Activated CD4-positive, alpha-beta memory T cell treated with anti-CD3 and anti-CD28 coated beads for 36 hours (primary cell): ENCODE measurements at places on chromosomes 6 and 20. TPM values are rescaled to one million over a fixed set of nuclear protein-coding genes. Genes with fewer than 3 reads are reported as not detected.

The GSTA1 gene
- total RNA-seq = not detected

The L3MBTL3 gene
- 7.4 TPM for total RNA-seq

- peaks cover 17% of the 10 kb centered on the region for H3K36me3 ChIP-seq
- peaks cover 6% of the 10 kb centered on the region for H3K27me3 ChIP-seq
- H3K4me3 ChIP-seq = no peak overlapping the region
- H3K4me1 ChIP-seq = peaks cover 26% of the 10 kb centered on the region
Observed at GRCh38 chr6:26202201-26202611, 115.0 kb downstream of the HFE start.

The ETV7 gene
- 5.9 TPM for total RNA-seq

DNA sequence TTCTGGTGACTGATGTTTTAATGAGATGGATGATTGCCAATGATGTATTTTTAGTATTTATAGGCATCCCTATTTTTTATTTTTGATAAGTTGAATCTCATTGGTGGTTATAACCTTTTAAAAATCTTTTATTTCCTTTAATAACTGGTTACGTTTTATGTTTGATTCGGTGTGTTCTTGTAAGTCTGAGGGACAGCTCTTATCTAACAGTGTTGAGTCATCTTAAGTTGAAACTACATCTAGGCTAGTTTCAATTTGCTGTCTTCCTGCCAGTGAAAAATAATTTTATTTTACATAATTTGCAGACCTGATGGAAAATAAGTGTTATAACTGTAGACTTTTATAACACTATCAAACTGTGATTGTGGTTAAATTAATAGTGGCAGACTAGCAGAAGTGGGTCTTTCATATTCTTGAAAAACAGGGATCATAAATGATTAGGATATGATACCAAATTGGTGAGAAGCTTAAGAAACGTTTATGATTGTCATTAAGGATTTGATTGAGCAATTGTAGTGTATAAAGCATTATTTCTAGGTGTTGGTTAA, 4.6 kb downstream of the AFDN start:
- DNase-seq = no peak
- no peaks in the 10 kb centered on the region for H3K36me3 ChIP-seq
- H3K4me3 ChIP-seq = peak overlapping the region; percentile 37
- peaks cover 47% of the 10 kb centered on the region for H3K27me3 ChIP-seq
- H3K4me1 ChIP-seq = peaks cover 52% of the 10 kb centered on the region

The PRL gene
- not detected for total RNA-seq

GRCh38 chr6:18468503-18468843, 81.3 kb downstream of the RNF144B start:
- H3K36me3 ChIP-seq = peaks cover 13% of the 10 kb centered on the region
- DNase-seq = no peak
- H3K27me3 ChIP-seq = no peaks in the 10 kb centered on the region
- H3K27ac ChIP-seq = no peak overlapping the region
- no peak overlapping the region for H3K4me3 ChIP-seq

DNA sequence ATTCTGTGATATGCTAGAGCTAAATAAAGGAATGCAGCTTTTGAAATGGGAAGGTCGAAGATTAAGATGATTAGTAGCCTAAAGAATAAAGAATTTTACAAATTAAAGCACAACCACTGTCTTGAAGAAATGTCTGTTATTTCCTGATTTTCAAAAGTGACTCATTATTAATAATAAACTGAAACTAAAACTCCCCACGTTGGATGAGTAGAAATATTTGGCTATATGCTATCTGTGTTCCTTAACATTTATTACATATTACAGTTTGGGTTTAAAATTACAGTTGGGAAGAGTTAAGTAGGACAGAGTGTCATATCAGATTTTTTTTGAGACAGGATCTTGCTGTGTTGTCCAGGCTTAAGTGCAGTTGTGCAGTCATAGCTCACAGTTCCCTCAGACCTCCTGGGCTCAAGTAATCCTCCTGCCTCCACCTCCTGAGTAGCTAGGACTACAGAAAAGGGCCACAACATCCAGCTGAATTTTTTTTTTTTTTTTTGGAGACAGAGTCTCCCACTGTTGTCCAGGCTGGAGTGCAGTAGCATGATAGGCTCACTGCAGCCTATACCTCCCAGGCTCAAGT, 47.1 kb downstream of the AKIRIN2 start:
- peaks cover 33% of the 10 kb centered on the region for H3K4me1 ChIP-seq
- no peak for DNase-seq
- H3K27me3 ChIP-seq = no peaks in the 10 kb centered on the region
- peaks cover 41% of the 10 kb centered on the region for H3K36me3 ChIP-seq

The C6orf58 gene
- not detected for total RNA-seq

The TGM3 gene
- not detected for total RNA-seq

- H3K4me3 ChIP-seq = no peak overlapping the region
- H3K27me3 ChIP-seq = no peaks in the 10 kb centered on the region
- no peak overlapping the region for H3K27ac ChIP-seq
- DNase-seq = no peak
- H3K4me1 ChIP-seq = no peaks in the 10 kb centered on the region
- no peaks in the 10 kb centered on the region for H3K36me3 ChIP-seq
Observed at GRCh38 chr6:56730663-56731529, 88.2 kb upstream of the DST start.

DNA sequence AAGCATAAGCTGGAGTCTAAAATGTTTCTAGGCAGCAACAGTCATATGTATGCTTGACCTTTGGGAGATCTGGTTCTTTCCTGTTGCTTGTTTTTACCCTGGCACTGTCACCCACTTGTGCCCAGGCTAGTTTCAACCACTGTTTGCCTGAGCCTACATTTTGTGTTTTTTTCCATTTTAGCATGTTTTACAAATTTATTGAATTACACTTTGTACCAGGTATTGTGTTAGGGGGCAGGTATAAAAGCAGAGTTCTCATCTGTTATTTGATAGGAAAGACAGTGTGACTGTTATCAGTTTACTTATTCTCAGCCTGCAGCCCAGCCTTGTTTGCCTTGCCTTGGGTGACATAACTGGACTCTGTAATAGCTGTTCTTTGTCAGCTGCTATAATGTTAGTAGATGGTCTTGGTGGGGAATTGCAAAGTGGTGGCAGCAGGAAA, 147.0 kb downstream of the CDKAL1 start:
- no peak for DNase-seq
- H3K4me1 ChIP-seq = peaks cover 18% of the 10 kb centered on the region
- H3K36me3 ChIP-seq = peaks cover 8% of the 10 kb centered on the region
- H3K27me3 ChIP-seq = no peaks in the 10 kb centered on the region

The DTD1 gene
- 49.2 TPM for total RNA-seq

GRCh38 chr20:25372584-25373336, 17.9 kb downstream of the ABHD12 start:
- no peak overlapping the region for H3K27ac ChIP-seq
- no peak overlapping the region for H3K4me3 ChIP-seq
- peak; percentile 34 for DNase-seq
- peaks cover 18% of the 10 kb centered on the region for H3K4me1 ChIP-seq

- no peaks in the 10 kb centered on the region for H3K27me3 ChIP-seq
- H3K27ac ChIP-seq = no peak overlapping the region
- no peaks in the 10 kb centered on the region for H3K36me3 ChIP-seq
- no peak for DNase-seq
- H3K4me1 ChIP-seq = no peaks in the 10 kb centered on the region
Observed at GRCh38 chr6:135265278-135265677, 84.2 kb downstream of the MYB start.

GRCh38 chr6:163837691-163838431, 423.3 kb downstream of the QKI start:
- H3K4me1 ChIP-seq = no peaks in the 10 kb centered on the region
- H3K27me3 ChIP-seq = peaks cover 5% of the 10 kb centered on the region
- no peak overlapping the region for H3K4me3 ChIP-seq
- no peaks in the 10 kb centered on the region for H3K36me3 ChIP-seq
- DNase-seq = no peak

DNA sequence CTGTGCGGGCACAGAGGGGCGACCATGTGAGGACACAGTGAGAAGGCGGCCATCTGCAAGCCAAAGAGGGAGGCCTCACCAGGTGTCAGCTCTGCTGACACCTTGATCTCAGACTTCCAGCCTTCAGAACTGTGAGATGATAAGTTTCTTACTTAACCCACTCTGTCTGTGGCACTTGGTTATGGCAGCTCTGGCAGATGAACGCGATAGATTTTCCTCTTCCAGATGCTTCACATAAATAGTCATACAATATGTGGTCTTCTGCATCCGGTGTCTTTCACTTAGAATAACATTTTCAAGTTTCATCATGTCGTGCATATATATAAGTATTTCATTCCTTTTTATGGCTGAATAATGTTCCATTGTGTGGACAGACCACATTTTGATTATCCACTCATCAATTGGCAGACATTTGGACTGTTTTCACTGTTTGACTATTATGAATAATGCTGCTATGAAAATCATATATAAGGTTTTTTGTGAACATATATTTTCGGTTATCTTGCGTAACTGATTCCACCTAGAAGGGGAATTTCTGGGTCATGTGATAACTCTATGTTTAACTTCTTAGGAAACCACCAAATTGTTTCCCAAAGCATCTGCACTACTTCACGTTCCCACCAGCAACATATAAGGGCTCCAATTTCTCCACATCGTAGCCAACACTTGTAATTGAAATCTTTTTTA, 30.2 kb downstream of the PRR18 start:
- peaks cover 5% of the 10 kb centered on the region for H3K4me1 ChIP-seq
- peaks cover 3% of the 10 kb centered on the region for H3K27me3 ChIP-seq
- no peak for DNase-seq
- no peak overlapping the region for H3K27ac ChIP-seq

The GGTLC1 gene
- total RNA-seq = not detected

- peaks cover 46% of the 10 kb centered on the region for H3K4me1 ChIP-seq
- H3K4me3 ChIP-seq = peak overlapping the region; percentile 95
- peak overlapping the region; percentile 100 for H3K27ac ChIP-seq
Observed at GRCh38 chr6:26128013-26128771, 41.0 kb downstream of the HFE start.

- DNase-seq = no peak
- H3K4me1 ChIP-seq = peaks cover 37% of the 10 kb centered on the region
- H3K36me3 ChIP-seq = peaks cover 19% of the 10 kb centered on the region
- no peaks in the 10 kb centered on the region for H3K27me3 ChIP-seq
- no peak overlapping the region for H3K27ac ChIP-seq
Observed at GRCh38 chr6:119308048-119308570, 41.5 kb downstream of the MAN1A1 start.

DNA sequence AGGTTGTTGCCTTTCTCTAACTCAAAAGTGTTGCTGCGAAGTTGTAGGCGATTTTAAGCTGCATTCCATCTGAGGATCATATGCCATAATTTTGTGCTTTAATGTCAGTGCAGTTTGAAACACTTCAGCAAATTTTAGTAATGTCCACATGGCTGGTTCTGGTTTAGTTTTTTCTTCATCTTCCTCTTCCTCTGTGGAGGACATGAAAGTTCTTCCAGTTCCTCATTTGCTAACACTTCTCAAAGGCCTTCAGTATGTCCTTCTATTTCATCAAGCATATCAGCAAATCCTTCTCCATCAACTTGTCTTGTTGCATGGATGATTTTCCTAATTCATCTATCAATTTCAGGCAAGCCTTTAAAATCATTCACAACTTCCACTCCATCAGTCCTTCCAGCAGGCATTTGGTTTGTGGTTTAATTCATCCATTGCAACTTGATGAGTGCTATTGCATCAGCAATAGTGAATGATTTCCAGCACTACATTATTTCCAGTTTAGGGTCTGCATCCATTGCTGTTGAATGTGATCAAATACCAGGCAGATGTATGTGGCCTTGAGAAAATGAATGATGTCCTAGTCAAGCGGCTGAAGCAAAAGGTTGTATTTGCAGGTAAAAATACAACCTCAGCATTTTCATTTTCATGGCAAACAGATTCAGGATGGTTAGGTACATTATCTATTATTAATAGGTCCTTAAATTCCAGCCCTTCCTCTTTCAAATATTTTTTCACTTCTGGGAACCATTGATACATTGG, 20.2 kb downstream of the SHLD1 start:
- no peak overlapping the region for H3K4me3 ChIP-seq
- H3K36me3 ChIP-seq = peaks cover 17% of the 10 kb centered on the region
- H3K4me1 ChIP-seq = peaks cover 19% of the 10 kb centered on the region

The DSN1 gene
- 30.1 TPM for total RNA-seq

GRCh38 chr6:163793011-163793983, 378.8 kb downstream of the QKI start:
- H3K27ac ChIP-seq = no peak overlapping the region
- no peaks in the 10 kb centered on the region for H3K36me3 ChIP-seq
- no peaks in the 10 kb centered on the region for H3K4me1 ChIP-seq
- no peak for DNase-seq
- H3K4me3 ChIP-seq = no peak overlapping the region

DNA sequence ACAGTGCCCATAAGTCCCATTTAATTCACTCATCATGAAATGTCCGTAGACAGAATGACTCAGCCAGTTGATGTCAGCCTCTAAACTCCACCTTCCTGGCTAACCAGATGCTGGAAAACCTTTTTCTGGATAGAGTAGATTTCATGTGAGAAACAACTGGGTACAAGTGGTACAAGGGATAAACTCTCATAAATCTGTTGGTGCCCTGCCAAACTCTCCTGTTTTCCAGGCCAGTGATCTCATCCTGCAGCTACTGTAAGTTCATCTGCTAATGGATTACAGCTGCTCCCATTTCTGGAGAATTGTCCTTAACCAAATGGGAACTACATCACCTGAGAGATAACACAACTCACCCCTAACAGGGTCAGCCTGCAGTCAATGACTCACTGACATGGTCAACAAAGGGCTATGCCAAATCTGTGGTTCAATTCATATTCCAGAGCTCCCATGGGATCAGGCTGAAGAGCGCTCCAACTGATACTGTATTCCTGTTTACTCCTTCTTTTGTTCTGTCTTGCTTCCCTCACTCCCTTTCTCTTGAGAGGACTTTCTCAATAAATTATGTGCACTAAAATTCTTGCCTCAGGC, 210.1 kb upstream of the HDDC2 start:
- H3K36me3 ChIP-seq = no peaks in the 10 kb centered on the region
- peaks cover 2% of the 10 kb centered on the region for H3K27me3 ChIP-seq
- no peak overlapping the region for H3K27ac ChIP-seq
- DNase-seq = no peak
- H3K4me3 ChIP-seq = no peak overlapping the region
- H3K4me1 ChIP-seq = no peaks in the 10 kb centered on the region

DNA sequence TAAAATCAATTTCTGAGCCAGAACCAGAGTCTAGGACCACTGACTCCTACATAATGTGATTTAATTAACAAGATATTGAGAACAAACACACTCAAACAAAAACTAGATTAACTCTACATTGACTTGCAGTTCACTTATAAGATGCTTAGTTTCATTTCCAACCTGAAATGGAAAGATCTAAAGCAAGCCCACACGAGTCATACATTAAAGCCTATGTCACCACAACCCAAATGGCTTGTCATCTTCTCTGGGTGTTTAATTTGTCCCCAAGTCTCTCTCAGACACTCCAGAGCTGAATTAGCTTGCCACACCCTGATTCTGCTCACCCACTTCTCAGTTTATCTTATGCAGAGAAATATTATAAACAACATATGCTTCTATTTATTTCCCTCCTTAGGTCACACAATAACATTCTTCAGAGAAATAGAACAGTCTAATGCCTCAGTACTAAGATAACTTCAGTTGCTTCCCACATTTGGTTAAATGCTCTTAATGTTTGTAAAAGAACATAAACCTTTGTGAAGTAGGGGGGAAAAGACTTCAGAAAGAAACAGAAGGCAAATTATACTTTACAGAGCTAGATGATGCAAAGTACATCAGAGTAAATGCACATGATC, 8.8 kb upstream of the FBXO30 start:
- peaks cover 35% of the 10 kb centered on the region for H3K4me1 ChIP-seq
- peaks cover 3% of the 10 kb centered on the region for H3K36me3 ChIP-seq
- H3K27me3 ChIP-seq = peaks cover under 1% of the 10 kb centered on the region
- DNase-seq = no peak
- no peak overlapping the region for H3K4me3 ChIP-seq

GRCh38 chr6:56851541-56852259, 103.2 kb upstream of the BEND6 start:
- H3K27ac ChIP-seq = no peak overlapping the region
- H3K4me3 ChIP-seq = peak overlapping the region; percentile 56
- H3K27me3 ChIP-seq = peaks cover 39% of the 10 kb centered on the region
- H3K36me3 ChIP-seq = no peaks in the 10 kb centered on the region
- H3K4me1 ChIP-seq = peaks cover 17% of the 10 kb centered on the region
